ENCODE measurements at places on chromosomes 13 and 19.

DNA sequence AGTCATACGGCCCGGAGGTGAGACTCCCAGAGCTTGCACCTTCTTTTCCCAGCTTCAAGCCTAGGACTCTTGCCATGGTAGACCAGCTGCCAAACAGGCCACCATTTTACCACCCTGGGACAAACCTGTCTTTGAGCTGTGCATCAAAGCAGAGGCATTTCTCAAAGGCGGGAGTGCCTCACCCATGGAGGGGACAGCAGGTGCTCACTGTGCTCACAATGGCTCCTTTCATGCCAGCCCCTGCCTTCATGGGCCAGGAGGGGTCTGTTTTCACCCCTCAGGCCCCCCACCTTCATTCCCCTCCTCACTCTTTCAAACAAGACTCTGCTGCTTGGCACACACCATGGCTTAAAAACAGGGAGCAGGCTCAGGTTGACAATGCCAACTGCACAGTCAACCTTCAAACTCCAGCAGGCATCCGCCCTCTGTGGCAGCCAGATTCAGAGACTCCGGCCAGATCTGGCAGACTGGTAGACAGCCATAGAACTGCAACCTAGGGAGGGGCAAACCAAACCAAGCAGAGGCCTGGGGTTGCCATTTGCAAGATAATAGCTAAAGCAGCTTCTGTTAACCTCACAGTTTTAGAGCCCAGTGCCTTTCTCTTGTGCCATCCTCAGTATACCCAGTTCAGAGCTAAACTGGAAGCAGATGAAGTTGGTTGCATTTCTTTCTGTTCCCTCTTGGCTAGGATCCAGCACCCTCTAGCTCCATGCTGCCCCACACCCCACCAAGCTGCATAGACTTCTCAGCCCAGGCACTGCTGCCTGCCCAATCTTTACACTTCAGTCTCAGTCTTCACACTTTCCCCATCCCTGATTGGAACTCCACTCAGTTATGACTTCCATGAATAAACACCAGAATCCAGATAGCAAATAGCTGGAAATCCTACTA is 93.9 kb upstream of the SPATA13 start:
- no peak for DNase-seq

DNA sequence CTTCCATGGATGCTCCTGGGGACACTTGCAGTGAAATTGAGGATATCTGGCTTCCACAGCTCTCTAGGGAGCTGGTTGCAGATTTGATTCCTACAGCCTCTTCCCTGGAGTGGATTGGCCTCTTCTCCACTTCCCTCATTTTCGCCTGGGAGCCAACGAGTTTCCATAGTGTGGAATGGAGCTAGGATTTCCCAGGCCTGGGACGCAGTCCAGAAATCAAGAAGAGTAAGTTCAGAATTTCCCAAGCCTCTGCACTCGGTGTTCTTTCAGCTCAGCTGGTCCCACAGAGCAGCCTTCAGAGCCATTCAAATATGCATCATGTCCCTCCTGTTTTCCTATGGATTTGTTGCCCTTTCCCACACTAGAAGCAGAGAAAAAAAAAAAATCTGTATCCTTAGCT is 68.2 kb downstream of the RAP2A start:
- no peak for DNase-seq

- no peak for DNase-seq
Measured at GRCh38 chr13:37869506-37869755, 141 bp downstream of the TRPC4 start.

DNA sequence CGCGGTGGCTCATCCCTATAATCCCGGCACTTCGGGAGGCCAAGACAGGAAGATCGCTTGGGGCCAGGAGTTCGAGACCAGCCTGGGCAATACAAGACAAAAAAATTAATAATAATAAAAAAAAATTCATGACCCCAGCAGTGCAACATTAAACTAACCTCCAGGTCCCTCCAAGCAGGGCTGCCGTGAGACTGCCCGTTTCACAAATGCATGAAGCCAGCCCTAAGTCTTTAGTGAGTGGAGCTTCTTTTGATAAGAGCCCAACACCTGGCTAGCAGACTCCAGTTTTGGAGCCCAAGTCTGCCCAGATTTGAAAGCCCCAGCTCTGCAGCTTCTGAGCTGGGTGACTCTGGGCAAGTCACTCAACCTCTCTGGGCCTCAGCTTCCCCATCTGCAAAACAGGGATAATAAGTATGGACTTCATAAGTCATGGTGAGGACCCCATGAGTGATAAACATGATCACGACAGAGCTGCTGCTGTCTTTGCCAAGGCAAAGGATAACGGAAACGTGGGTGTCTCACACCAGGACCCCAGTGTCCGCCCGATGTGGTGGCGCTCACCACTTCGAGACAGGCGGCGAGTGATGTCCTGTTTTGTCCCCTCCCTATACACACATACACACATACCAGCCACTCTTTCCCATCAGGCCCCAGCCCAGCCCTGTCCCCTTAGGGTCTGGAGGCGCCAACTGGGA is 38.4 kb upstream of the NANOS3 start:
- no peak for DNase-seq

GRCh38 chr13:28497143-28497876 is 2.4 kb upstream of the FLT1 start:
- DNase-seq = no peak

- no peak for DNase-seq
Measured at GRCh38 chr19:29596080-29596727, 9.9 kb upstream of the POP4 start.

- no peak for DNase-seq
Measured at GRCh38 chr19:11995174-11995573, 30.3 kb downstream of the ZNF763 start.

DNA sequence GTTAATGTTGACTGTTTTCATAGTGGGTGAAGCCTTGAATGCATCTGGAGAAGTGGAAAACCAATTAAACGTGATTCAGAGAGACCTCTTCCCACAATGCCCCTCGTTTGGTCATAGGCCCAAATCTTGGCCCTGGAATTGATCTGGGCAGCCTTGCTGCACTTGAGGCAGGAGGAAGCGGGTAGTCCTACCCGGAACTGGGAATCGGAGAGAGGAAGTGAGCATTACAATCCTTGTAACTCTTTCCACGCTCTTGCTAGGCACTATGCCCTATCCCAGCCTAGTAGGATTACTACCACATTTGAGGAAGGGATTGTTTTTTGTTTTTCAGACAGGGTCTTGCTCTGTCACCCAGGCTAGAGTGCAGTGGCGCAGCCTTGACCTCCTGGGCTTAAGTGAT is 3.6 kb downstream of the KCNK6 start:
- no peak for DNase-seq

GRCh38 chr13:20069956-20070355 is 90.9 kb downstream of the GJA3 start:
- no peak for DNase-seq

GRCh38 chr13:108674771-108675170 is 45.4 kb downstream of the MYO16 start:
- DNase-seq = no peak

- no peak for DNase-seq
Measured at GRCh38 chr13:99417201-99418102, 83.8 kb upstream of the TM9SF2 start.

GRCh38 chr13:97459215-97459777 is 25.3 kb downstream of the RAP2A start:
- DNase-seq = no peak

DNA sequence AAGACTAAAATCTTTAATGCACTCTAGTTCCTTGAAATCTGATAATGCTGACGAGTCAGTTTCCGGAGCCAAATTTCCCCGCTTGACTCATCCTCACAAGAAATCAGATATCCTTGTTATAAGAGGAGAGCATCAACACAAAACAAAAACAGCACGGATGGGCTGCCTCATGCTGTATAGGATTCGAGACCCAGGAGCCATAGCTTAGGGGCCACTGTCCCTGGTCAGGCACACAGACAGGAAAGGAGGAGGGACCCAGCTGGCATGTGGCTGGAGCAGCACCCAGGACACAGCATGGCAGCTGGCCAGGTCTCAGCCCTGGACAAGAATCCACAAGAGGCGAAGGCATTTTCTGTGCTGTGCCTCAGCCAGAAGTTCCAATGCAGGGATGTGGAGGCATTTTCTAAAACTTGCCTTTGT is 110.2 kb upstream of the SPATA13 start:
- no peak for DNase-seq

DNA sequence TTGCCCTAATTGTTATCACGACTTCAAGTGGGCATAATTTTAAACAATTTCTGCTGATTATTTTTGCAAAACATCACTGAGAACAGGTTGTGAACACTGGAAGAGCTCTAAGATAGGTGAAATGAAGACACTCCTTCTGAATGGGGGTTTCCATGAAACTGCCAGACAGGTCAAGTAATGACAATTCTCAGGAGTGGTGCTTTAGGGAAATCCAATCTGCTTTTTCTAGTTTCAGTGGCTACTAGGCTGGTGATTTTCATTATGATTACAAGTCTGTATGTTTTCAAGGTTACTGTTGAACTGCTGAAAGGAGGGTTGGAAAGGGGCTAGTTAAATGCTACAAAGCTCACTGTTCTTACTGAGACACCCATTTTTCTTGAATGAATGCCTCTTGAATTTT is 1724.2 kb downstream of the PCDH9 start:
- no peak for DNase-seq

DNA sequence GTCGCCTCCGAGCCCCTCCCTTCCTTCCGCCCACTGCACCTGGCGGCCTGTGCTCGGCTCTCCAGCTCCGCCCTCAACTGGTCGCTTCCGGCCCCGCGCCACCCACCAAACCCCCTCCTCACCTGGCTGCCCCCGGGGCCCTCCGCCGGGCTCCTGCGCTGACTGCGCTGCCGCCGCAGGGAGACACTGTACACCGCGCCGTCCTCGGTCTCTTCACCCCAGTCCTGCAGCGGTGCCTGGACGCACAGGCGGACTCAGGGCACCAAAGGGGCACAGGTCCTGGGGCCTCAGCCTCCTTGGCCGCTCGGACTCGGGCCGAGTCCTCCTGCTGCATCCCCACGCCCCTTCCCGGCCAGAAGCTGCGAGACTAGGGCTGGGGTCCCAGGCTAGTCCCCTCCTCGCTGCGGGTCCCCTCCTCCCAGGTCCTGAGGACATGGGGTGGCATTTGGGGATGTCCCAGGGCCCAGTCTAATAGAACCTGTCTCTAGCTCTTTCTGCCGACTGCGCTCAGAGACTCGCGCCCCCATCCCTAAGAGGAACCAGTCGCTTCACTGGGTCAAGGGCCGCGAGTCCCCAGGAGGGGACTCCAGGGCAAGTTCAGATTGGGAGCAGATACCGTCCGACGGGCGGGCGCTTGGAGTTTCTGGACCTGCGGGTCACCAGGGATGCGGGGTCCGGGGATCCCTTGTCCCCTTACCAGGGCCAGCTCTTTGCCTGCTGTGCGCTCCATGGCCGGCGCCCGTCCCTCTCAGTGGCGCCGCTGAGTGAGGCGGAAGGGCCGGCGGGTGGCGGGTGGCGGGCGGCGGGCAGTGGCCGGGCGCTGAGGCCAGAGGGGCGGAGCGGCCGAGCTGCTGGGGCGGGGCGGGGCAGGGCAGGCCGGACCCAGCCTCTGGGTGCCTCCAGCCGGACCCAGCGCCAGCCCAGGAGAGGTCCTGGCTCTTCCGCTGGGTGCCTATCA is at the start of gene RGL3:
RGL3 (minus strand) TSS at position 766 of the 958 bp plus-strand sequence; CDS start at position 730, 36 bp downstream.
- no peak for DNase-seq

DNA sequence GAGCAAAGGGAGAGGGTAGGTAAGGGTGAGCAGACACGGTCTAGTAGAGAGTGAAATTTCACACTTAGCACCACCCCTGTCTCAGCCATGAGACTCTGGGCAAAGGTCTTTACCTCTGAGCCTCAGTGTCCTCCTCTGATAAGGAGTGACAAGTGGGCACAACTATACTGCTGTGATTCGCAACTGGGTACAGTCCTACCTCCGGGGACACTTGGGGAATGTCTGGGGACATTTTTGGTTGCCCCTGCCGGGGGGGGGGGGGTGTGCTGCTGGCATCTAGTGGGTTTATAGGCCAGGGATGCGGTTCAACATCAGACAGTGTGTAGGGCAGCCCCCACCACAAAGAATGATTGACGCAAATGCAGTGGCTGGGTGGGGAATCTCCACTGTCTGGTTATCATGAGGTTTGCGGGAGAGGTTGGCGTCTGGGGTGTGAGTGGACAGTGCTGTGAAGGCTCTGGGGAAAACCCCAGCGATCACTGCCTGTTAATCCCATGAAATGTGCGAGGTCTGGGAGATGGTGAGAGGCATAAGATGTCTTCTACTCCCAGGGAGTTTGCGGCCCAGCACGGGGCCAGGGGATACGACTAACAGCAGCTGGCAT is 4.3 kb downstream of the NACC1 start:
- no peak for DNase-seq

DNA sequence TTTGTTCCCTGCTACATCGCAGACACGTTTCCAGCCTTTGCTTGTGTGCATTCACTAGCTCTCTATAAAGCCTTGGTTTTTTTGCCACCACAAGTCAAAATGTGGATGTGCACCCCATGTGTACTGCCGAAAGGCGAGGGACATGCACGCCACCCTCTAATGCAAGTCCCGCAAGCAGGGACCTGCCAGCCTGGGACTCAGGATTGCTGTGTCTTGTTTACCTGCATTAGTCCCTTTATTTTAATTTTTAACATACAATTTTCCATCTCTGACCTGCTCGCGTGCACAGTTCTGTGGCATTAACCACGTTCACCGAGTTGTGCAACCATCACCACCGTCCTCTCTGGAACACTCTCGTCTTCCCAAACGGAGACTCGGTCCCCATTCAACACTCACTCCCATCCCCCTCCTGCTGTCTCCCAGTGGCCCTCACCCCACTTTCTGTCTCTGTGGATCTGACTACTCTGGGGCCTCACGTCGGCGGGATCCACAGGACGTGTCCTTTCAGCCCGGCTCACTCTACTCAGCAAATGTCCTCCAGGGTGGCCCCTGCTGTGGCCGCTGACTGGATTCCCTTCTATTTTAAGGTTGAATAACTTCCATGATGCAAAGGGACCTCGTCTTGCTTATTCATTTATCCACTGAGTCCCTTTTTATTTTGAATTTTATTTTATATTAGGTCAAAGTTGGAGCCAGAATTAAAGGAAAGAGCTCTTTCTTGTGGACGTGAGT is 58.4 kb downstream of the RASA3 start:
- DNase-seq = no peak

GRCh38 chr13:92224052-92224821 is 825.8 kb downstream of the GPC5 start:
- DNase-seq = no peak

DNA sequence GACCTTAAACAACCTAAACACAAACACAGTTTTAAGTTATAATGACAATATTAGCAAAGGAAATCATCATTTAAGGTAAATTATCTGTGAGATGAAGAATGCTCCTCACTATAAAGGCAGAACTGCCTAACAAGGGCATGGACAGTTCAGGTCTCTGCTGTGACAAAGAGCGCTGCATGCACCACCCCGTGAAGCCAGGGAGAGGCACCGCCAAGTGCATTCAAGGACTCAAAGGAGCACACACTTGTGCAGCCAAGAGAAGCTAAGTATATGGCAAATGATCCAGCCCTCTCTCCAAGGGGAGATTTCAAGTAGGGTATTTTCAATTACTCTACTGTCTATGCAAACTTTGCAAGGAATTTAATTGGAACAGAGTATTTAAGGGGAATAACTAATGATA is 126.0 kb downstream of the RAP2A start:
- DNase-seq = no peak
